Pancreas (tissue), 10 donors: ENCODE measurements at places on chromosomes 5 and 9. TPM values are rescaled to one million over a fixed set of nuclear protein-coding genes. Genes with fewer than 3 reads are reported as not detected.

AK8 gene
- 1.0 TPM for polyA plus RNA-seq

ADAMTS16 gene
- polyA plus RNA-seq = 1.1 TPM

HBEGF gene
- polyA plus RNA-seq = 1.9 TPM

ADAMTS13 gene
- 18.9 TPM for polyA plus RNA-seq

RALGPS1 gene
- 12.1 TPM for polyA plus RNA-seq

GDNF gene
- not detected for polyA plus RNA-seq

CDH9 gene
- polyA plus RNA-seq = not detected

FBP2 gene
- 0.47 TPM for polyA plus RNA-seq

THBS4 gene
- polyA plus RNA-seq = 6.1 TPM

BTNL3 gene
- 0.14 TPM for polyA plus RNA-seq

NDUFS6 gene
- 41.9 TPM for polyA plus RNA-seq

ADAMTS6 gene
- 0.19 TPM for polyA plus RNA-seq

HTR4 gene
- not detected for polyA plus RNA-seq

DDX4 gene
- polyA plus RNA-seq = 0.02 TPM

NPR3 gene
- polyA plus RNA-seq = 0.38 TPM

TNFSF15 gene
- 0.04 TPM for polyA plus RNA-seq

CDKN2B-AS1 gene
- 0.92 TPM for polyA plus RNA-seq

TRIM36 gene
- 0.61 TPM for polyA plus RNA-seq

SLC46A2 gene
- not detected for polyA plus RNA-seq

IRX1 gene
- 0.61 TPM for polyA plus RNA-seq
